GOT3 (cell line): ENCODE measurements at places on chromosomes 3 and 15.

- DNase-seq: no peak
Observed at GRCh38 chr3:11288786-11289637, 16.8 kb downstream of the ATG7 start.

DNA sequence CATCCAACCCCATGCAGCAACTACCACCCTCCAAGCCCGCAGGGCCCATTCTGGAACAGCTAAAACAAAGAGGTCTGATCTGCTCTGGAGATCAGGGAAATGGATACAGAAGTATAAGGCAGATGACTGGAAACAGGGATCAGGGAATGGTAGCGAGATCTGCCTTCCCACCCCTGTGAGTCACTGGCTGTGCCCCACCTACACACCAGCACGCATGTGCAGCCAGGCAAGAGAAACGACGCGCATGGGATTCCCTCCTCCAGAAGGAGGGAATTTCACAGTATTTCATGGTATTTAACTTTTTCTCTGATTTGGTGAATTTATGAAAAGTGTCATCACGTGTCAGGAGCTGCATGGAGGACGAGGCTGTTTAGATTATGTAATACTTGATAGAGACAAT is 116.7 kb downstream of the ARRDC4 start:
- no peak for DNase-seq

- no peak for DNase-seq
Observed at GRCh38 chr15:34953851-34954250, 15.7 kb downstream of the AQR start.

DNA sequence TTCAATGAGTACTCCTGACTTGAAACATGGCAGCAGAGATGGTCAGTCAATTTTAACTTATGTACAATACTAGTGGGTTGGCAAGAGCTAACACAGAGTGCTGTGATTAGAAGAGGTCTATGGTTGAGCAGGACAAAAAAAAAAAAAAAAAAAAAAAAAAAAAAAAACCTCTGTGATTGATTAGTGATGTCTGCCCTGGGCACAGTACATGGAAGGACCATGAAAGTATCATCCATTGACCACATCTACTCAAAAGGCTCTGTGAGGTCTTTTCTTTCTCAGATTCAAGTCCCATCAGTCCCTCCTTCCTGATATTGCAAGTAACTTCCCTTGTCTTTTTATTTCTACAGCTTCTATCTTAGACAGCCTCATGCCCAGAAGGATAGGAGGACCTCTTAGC is 59.6 kb downstream of the NTRK3 start:
- no peak for DNase-seq

DNA sequence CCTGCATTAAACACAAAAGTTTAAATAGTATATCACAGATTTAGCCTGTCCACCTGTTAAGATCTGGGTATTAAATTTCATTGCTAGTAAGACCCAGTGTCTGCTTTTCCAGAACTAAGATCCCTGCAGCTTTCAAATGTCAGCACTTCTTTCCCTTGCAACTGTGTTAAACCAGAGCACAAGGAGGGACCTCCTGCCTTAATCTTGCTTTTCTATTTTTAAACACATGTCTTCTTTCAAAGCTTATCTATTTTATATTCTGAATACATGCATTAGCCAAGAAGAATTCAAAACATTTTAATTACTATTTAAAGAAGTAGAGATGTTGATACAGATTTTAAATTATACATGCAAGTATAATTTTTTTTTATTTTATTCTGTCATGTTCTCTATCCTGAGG is 315.1 kb downstream of the ARPP21 start:
- DNase-seq: no peak

- no peak for DNase-seq
Observed at GRCh38 chr3:117278424-117279190, 569.0 kb downstream of the TUSC7 start.
